NCI-H69 (cell line): ENCODE measurements at places on chromosomes 12 and 14.

- peak; percentile 76 for DNase-seq
Observed at GRCh38 chr12:43653289-43653915, 101.4 kb upstream of the ADAMTS20 start.

DNA sequence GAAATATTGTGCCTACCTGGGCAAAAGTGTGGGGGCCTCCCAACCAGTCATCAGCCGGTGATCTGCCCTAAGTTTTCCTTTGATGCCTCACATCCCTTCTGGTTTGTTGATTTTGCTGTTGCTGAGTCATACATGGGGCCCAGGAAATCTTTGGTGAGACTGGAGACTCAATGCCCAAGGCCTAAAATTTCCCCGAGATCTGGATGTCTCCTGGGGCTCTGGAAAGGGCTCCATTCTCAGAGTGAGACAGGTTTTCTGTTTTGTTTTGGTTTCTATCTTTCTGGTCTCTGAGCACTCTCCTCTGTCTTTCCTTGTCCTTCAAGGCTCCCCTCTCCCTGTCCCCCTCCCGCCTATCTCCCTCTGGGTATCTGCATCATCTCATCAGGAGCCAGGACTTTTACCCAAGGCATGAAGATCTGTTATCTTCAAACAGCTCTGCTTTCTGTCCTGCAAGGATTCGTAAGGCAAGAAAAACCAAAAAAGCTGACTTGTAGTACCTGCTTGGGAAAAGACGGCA, 152.8 kb upstream of the MAX start:
- no peak for DNase-seq

GRCh38 chr12:53749986-53750811, 1.6 kb downstream of the CISTR start:
- no peak for DNase-seq

GRCh38 chr12:19428246-19428645, 11.0 kb upstream of the AEBP2 start:
- DNase-seq: no peak

GRCh38 chr14:59483363-59483762, 845 bp downstream of the L3HYPDH start:
- DNase-seq: peak; percentile 65

DNA sequence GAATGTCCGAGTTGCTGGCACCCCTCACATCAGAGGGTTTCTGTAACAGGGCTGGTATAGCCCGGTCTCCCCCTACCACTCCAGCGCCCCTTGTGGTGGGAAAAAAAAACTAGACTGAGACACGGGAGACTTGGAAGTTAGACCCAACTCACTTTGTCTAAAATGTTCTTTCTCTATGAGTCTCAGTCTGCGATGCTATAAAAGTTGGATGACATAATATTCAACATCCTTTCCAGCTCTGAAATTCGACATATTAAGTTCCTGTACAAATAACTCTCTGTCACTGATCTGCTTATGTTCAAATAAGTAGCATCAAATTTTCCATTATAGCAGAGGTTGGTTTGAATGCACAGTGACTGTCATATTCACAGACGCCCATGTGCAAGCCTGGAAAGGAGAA, 25.7 kb upstream of the TC2N start:
- DNase-seq: peak; percentile 54

- DNase-seq: no peak
Observed at GRCh38 chr14:91328313-91329050, 84.0 kb upstream of the GPR68 start.

GRCh38 chr14:102922490-102923200, at the start of gene AMN:
Gene AMN, plus strand, starts transcription at chr14:102922663. Its CDS starts 26 bp downstream, at chr14:102922689.
- DNase-seq: peak; percentile 47

GRCh38 chr12:125518074-125518473, 452.8 kb downstream of the AACS start:
- DNase-seq: no peak

- DNase-seq: peak; percentile 87
Observed at GRCh38 chr12:47307680-47308399, 228.1 kb upstream of the AMIGO2 start.

DNA sequence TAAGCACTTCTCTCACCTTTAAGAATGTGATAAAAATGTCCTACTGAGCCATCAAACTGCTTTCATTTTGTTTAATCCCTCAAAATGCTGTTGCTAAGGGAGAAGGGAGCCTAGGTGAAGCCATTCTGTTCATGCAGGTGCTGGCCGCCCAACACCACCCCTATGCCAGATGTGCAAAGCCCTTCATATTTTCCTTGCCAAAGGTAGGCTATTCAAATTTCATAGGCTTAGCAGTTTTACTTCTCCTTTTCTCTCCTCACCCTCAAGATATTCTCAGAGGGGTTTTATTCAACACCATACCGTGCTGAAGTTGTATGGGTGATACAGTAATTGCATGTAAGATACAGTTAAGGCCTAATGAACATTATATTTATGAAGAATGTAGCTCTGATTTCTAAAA, 461.7 kb downstream of the GXYLT1 start:
- DNase-seq: no peak

DNA sequence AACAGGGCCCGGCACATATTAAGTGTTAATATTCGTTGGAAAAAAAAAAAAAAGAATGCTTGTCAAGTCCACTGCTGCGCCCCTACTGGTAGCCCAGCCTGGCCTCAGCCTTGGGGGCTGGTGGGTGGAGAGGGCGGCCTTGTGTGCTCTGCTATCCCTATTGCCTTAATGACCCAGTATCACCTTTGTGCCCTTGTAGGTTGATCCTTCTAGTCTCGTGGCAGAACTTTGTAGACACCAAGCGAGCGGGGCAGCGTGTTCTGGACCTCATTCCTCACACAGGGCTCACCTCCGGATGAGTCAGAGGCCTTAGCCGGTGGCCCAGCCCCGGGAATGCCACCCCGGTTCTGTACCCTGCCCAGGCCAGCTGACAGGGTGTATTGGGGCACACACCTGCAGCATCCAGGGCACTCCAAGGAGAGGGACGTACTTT, 1.8 kb upstream of the RCOR1 start:
- DNase-seq: no peak

DNA sequence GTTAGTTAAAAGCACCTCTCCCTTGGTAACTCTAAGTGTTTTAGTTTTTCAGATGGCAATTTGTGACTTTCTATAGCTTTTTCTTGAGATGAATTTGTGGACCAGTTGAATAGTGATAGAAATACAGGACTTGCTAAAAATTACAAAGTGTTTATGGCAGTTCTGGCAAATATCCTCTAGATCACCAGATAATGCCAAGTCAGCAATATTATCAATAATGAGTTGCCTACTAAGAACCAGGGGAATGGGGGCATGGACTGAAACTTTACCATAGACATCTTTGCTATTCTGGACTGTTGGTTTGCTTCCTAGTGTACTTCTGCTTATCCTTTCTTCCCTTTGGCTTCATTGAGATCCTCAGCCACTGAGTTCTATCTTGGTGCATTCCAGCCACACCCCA, 584.2 kb downstream of the DIO2 start:
- no peak for DNase-seq

DNA sequence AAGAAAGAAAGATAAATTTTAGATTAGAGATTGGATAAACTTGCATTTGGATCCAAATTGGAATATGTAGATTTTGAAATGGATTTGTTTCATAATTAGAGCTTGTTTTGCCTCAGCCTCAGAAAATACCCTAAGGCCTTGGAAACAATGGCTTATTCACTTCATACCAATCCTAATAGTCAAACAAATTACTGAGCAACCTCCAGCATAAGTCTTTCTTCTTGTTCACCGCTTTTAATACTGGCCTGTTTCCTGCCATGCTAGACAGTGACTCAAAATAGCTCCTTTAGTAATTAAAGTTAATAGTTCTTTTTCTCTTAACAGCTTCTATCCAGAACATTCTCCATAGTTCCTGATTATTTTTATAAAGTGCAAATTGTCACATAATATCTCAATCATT, 110.9 kb upstream of the DNM1L start:
- DNase-seq: peak; percentile 53

DNA sequence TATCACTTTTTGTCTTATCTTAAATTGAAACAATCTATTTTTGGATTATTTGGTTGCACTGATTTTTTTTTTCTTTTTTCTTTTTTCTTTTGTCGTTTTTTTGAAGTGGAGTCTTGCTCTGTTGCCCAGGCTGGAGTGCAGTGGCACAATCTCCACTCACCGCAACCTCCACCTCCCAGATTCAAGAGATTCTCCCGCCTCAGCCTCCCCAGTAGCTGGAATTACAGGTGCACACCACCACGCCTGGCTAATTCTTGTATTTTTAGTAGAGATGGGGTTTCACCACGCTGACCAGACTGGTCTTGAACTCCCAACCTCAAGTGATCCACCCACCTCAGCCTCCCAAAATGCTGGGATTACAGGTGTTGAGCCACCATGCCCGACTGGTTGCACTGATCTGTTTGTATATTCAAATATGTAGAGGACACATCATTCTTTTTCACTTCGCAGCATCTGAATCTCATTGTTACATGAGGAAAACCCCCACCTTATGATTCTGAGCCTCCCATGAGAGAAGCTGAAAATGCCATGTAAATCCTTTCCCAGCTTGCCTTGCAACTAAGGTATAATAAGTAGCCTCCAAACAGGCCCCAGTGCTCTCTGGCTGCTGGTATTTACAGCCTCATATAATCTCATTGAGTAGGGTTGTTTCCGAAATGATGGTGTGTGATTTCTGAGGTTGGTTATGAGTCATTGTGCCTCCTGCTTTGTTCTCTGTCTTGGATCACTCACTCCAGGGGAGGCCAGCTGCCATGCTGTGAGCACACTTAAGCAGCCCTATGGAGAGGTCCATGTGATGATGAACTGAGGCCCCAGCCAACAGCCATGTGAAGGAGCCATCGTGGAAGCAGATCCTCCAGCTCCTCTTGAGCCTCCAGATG, 5.2 kb upstream of the HSP90B1 start:
- peak; percentile 95 for DNase-seq

- DNase-seq: no peak
Observed at GRCh38 chr12:65765436-65765813, 58.9 kb upstream of the HMGA2 start.

DNA sequence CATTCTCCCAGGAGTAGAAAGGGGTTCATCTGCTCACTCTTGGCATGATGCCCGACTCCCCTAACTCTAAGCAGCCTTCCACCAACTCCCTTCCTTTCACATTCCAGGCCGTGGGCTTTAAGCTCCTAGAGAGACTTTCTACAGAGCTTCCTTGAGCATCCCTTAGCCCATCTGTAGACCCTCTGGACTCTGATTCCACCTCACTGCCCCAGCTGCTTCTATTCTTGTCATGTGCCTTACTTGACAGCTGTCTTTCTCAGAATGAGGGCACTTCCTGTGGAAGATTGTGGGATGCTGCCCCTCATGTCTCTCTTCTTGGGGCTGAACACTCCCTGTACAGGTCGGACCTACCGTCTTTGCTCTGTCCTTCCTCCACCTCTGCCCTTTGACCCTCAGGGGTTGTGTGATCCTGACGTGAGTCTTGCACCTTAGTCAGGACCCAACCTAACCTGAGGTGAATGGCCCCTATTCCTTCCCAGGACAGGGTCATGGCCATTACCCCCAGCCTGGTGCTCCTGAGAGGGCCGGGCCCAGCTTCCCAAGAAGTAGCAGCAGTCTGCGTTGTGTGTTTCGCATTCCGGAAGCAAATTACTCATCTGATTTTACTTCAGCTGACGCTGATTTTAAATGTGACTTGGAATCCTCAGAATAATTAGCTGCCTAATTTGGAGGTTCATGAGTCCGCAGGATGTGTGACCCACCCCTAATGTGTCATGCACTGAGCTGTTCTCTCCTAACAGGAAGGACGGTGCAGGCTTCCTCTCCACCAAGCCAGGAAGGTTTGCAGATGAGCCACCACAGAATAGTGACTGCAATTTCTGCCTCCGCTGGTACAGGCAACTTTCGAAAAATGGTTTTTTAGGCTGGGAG, 2.7 kb upstream of the GALNT6 start:
- DNase-seq: no peak

DNA sequence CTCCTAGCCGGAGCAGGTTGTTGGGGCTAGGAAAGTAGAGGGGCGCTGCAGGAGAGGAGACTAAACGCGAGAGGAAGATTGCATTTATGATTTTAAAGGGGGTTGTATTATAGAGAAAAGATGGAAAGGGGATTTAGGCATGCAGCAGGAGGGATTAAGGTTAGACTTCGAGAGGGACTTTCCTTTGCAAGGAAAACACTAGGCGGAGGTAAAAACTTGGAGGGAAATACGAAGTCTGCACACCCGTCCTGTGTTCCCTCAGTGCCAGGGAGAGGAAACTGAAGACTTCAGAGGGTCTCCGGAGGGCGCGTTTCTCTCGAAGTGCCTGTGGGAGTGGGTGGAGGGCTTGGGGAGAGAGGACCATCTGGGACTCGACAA, 420 bp upstream of the PPP1R1A start:
- no peak for DNase-seq

DNA sequence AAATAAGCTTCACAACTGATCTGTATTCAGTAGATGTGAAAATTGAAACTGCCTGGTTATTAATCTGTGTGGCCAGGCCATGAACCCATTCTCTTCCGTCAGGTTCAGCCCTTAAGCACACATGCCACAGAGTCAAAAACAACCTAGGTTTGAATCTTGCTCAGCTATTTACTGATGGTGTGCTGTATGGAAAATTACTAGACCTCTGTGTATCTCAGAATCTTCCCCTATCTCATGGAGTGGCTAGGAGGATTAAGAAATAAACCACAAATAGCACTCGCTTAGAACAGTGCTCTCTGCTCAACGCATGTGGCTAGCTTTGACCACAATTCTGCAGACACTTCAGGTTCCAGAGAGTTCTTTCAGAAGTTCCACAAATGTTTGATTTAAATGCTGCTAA, 240.7 kb upstream of the PLEKHG7 start:
- DNase-seq: no peak

DNA sequence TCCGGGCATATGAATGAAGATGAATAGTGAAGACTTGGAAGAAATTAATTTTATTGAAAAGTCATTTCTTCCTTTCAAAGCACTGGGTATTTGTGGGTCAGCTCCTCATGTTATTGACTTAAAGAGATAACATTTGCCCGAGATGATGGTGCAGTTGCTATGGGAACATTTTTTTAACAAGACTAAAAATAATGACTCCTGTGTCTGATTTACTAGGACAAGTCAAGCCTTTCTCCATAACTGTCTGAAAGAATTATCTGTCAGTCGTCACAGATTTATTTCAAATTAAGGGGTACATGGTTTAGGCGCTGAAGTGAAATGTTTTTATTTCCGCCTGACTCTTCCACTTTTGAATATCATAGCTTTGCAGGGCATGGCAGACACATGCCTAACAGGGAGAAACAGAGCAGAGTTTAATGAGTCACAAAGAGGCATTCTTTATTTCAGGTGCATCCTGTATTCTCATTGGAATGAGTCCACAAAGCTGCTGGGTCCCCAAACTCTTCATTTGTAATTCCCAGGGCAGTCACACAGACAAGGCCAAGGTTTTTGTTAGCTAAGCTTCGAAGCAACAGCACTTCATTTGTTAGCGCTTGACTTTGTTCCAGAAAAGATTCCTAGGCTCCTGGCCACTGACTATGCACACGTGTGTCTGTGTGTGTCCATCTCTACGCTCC, 4.3 kb upstream of the GPHB5 start:
- no peak for DNase-seq

DNA sequence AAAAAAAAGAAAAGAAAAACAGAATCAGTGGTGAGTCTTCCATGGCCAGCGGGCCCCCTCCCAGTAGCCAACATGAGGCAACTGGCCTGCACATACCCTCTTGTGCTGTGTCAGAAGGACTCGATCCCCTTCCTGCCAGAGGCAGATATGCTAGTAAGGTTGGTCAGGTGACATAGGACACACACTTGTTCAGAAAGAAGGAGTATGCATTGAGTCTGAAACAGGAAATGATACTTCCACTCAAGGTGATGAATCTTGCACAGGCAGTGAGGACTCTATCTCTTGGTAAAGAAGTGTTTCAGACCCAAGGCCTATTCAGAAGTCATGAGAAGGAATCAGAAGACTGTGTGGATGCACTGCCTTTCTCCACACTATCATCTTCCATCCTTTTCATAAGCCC, 269.7 kb upstream of the FAR2 start:
- no peak for DNase-seq

GRCh38 chr14:78491048-78491447, 320.9 kb downstream of the NRXN3 start:
- DNase-seq: peak; percentile 89
